Stimulated activated CD4-positive, alpha-beta T cell treated with anti-CD3 and anti-CD28 coated beads, Interleukin-12 subunit alpha, Interleukin-12 subunit beta, amount 100 ng/mL, for 4 hours (primary cell): ENCODE measurements at places on chromosomes 1 and 21.

DNA sequence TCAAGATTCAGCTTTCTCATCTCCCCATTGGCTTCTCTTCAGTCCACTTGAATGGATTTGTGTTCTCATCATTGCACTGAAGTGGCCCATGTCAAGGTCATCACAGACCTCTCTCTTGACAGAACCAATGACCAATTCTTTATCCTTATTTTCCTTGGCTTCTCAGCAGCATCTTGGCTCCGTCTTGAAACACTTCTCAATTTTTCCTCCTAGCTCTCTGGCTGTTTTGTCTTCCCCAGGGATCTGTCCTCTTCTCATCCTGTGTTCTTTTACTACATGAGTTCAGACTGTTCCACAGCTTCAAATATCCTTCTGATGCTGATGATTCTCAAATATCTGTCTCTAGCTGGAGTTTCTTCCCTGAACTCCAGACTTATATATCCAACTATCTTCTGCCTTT is 78.6 kb downstream of the COLGALT2 start:
- no peak for DNase-seq

- DNase-seq, result no peak
Observed at GRCh38 chr1:25023826-25024225, 93.8 kb upstream of the RUNX3 start.

- DNase-seq, result no peak
Observed at GRCh38 chr1:40183055-40183710, 22.0 kb downstream of the RLF start.

GRCh38 chr1:56289260-56289659 is 290.1 kb downstream of the PLPP3 start:
- no peak for DNase-seq

DNA sequence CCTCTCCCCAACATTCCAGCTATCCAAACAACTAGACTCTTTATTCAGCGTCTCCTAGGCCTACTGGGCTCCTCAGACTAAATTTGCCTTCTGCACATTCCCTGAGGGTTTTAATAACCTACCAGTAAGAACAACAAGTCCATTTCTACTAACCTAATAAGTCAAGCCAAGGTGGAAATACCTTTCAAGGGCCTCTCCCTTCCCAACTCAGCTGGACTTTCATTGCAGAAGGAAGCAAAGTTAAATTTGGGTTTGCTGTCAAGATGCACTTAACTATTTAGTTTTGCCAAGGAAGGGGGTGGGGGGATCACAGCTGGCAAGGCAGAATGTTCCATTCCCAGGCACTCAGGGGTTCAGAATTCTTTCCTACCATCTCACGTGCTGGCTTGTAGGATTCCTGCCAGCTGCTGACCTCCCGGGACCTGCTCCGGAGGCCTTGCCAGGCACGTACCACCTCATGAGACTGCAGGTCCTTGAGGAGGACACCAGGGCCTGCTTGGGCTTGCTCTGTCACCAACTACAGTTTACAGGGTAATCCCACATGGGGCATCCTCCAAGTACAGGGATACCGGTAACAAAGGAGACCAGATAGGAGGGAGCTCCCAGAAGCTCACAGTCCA is 29.8 kb downstream of the SLC30A1 start:
- no peak for DNase-seq

DNA sequence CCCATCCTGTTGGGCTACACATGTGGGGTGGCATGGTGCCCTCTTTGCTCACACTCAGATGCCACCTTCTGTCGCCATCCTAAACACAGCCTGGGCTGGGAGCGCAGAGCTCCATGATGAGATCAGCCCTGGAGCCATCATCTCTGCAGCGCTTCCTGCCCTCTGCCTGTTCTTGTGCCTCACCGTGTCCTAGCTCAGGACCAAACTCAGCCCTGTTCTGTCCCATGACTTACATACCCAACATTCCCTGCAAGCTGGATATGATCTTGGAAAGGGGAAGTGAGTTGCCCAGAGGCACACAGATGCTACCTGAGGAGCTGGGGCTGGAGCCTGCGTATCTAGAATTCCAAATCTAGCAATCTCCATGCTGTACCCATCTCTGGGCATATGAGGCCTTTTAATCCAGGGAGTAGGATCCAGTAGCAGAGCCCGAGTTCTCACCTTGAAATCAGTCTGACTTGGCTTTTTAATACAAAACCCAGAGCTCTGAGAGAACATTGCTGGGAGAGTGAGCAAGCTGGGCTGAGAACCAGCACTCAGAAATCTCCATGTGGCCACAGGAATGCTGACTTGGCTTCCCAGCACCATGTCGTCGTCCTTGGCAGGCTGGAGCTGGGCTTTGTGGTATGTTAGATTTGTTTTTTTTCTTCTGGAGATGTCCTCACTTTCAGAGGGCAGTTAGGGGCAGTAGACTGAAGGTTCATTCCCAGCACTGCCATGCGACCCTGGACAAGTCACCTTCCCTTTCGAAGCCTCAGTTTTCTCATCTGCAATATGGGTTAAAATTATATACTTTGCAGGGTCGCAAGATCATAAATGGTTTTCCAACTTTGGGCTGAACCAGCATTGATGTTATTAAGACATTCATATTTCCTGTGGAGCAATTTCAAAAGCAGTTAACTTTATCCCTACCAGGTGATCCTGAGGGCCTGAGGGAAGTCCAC is 2.6 kb downstream of the ALPL start:
- DNase-seq, result no peak

DNA sequence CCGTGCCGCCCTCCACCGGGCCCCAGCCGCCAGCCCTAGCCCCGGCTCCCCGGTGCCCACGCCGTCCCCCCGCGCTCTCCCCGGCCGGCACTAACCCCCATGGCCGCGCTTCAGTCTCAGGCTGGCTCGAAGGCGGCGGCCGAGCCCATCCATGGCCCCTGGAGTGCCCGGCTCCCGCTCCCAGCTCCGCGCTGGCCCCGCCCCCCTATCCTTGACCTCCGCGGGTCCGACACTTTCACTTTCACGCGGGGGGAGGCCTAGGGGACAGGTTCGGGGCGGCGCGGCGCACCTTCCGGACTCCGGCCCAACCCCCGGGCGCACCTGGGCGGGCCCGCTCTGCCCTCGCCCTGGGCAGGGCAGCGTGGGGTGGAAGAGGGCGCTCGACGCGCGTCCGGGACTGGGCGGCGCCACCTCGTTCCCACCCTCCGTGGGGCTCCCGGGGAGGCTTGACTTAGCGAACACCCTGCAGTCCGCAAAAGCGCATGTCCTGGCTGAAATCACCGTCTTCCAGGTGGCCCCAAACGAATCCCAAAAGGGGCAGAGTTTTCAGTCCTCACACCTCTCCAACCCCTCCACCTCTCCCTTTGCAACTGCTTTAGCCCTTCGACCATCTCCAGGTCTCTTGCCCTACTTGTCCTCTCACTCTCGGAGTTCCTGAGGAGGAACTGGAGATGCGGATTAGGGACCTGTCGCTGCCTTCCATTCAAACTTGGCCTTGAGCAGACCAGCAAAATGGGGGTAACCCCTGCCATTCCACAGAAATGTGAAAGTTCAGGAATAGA is 3.9 kb upstream of the DENND2D start:
- DNase-seq, result peak; percentile 64

DNA sequence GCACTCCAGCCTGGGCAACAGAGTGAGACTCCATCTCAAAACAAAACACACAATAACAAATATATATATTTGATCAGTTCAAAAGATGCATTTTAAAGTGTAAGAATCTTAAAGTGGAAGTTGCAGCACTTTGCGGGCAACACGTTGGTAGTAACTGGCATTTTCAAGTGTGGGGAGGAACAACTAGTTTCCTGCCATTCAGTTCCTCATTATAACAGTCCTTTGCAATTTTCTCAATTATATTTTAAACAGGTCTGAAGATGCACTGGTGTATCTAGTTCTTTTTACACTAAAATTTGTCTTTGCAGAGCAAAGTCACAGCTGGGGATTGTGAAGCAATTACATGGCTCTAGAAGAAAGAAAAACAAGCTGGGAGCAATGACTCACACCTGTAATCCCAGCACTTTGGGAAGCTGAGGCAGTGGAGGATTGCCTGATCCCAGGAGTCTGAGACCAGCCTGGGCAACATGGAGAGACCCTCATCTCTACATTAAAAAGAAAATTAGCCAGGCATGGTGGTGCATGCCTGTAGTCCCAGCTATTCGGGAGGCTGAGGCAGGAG is 25.3 kb downstream of the RRAGC start:
- no peak for DNase-seq

GRCh38 chr1:238562341-238562740 is 671.6 kb upstream of the ZP4 start:
- no peak for DNase-seq

DNA sequence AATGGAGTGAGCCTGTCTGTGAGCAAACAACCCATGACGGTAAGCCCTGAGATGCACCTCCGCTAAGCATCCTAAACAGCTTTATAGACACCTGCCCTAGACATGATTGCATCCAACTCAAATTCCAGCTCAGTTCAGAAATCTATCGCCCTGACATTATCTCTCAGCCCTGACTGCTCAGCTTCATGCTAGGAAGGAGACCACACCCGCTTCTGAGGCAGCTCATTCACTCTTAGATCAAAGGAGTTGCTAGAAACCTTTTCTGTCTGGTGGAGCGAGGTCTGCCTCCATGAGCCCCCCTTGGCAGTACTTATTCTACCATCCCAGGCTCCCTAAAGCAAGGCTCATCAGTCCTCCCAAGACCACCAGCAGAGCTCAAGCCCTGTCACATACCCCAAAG is 17.0 kb downstream of the IL10RB start:
- DNase-seq, result no peak

- no peak for DNase-seq
Observed at GRCh38 chr1:10728595-10729410, 67.6 kb downstream of the CASZ1 start.

GRCh38 chr1:248856176-248856575 is 2.7 kb downstream of the ZNF692 start:
- DNase-seq, result no peak

DNA sequence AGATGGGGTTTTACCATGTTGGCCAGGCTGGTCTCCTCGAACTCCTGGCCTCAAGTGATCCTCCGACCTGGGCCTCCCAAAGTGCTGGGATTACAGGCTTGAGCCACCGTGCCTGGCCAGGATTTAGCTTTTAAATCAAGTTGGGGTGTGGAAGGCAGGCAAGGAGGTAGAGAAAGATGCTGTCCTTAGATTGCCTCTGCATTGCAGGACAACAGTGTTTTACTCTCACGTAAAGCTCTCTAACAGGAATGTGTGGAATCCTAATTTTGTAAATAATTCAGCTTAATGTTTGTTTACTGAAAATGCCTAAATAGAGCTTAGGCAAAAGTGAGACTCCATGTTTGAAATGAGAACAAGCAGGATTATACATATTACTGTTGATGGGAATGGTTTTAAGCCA is 29.5 kb upstream of the TGFB2 start:
- no peak for DNase-seq

- no peak for DNase-seq
Observed at GRCh38 chr1:32068957-32069588, 3.7 kb upstream of the TMEM39B start.

- no peak for DNase-seq
Observed at GRCh38 chr1:228083871-228084278, 1.4 kb downstream of the ARF1 start.

- DNase-seq, result peak; percentile 21
Observed at GRCh38 chr1:109802136-109802900, 38.6 kb upstream of the EPS8L3 start.

- DNase-seq, result no peak
Observed at GRCh38 chr1:69499203-69499803, 68.4 kb upstream of the LRRC7 start.

- no peak for DNase-seq
Observed at GRCh38 chr1:45623972-45624371, at the start of gene CCDC17. CCDC17 (minus strand) TSS chr1:45624054; CDS start chr1:45623909, 145 bp downstream.

DNA sequence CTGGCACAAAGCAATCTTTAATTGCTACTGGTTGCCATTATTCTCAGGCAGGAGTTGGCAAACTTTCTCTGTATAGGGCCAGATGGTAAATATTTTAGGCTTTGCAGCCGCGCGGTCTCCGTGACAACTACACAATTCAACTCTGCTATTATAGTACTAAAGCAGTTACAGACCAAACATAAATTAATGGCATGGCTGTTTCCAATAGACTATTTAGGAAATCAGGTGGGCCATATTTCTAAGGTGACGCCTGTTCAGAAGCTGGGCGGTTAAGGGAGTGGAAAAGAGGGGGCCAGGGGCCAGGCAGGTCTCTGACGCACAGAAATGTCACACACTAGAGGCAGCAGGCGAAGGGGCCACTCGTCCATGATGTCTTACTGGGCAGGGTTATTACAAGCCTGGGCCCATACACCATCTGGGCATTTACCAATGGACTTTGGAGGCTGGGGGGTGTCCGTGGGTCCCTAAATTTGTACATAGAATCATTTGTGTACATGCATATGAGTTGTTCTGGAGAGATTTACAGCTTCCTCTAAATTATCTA is 80.1 kb downstream of the STUM start:
- DNase-seq, result no peak

DNA sequence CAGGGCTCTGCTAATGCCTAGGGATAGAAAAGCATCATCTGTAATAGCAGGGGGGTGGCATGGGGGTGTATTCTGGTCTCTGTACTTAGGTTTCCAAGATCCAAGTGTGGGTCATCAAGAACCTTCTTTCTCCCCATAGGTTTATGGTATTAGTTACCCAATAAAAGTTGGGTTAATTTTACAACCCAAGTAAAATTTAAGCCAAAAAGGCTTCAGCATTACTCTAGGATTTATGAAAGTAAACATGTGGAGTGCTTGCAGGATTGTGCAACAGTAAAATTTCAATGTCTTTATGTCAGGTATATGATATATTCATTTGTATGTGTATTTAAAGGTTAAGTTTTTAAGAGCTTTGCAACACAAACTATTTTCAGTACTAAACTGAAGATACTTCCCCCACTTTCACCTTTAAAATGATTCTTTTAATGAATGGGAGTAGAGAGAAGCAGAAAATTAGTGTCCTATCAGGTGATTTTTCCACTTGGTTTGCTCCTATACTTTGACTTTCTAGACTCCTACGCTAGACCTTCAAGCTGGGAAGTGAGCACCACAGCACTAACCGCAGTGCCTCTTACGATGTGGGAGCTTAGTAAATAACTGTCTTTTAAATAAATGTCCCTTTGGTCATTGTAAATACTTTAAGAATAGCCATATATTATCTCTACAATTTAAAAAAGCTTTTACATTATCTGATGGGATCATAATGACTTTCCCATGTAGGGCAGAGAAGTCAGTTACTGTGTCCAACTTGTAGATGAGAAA is 67.8 kb upstream of the UBE2U start:
- no peak for DNase-seq

DNA sequence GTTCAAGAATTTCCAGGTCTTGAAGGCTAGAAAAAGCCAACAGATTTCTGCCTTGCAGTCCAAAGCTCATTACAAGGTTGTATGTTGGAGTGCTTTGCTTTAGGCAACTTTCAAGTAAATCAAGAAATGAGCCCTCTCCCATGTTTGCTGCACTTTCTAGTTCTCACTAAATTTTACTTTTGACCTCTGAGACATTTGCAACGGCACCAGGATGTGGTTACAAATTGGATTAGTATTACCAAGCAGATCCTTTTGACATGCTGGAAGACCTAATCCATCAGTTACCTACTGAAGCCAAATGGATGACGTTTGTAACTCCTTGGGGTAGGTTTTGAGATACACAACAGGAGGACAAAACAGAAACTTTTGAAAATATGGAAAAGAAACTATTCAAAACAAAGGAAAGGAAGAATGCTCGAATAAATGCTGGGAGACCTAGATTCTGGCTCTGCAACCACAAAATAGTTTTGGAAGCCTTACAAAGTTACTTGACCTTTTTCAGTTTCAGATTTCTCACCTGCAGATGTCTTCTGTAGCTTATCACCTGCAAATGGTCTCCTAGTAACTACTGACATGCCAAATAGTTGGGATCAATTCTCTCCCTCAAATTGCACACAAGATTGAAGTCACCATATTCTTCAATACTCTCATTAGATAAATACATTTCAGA is 251.7 kb upstream of the ADGRL2 start:
- DNase-seq, result no peak

GRCh38 chr1:18907917-18908845 is 5.8 kb upstream of the ALDH4A1 start:
- no peak for DNase-seq

- no peak for DNase-seq
Observed at GRCh38 chr1:101154547-101154946, 82.3 kb upstream of the S1PR1 start.
